ENCODE measurements at places on chromosomes 2 and 18.

DNA sequence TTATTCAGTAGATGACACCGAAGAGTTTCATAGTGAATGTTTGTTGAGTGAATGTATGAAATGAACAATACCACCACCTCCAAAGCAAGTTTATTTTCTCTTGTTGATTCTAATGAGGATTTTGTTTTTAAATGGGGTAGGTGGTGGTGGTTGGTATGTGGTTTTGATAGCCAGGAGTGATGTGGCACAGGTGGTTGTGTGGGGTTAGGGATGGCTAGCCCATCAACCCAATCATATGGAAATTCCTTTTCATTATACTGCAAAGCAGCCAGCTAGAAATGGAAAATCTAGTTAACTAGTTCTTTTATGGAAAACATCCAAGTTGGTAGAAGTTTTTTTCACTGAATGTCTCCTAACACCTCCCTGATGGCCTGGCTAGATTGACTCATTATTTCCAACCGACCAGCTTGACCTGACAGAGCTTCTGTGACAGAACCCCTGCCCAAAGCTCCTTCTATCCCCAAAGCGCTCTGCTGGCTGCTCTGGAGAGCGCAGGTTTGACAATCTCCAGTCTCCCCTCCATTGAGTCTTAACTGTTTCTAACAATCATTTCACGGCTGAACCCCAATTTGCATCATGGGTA is 376.9 kb downstream of the MTX2 start:
- no peak for DNase-seq

GRCh38 chr2:238855299-238855698 is 7.4 kb downstream of the TWIST2 start:
- DNase-seq = no peak

DNA sequence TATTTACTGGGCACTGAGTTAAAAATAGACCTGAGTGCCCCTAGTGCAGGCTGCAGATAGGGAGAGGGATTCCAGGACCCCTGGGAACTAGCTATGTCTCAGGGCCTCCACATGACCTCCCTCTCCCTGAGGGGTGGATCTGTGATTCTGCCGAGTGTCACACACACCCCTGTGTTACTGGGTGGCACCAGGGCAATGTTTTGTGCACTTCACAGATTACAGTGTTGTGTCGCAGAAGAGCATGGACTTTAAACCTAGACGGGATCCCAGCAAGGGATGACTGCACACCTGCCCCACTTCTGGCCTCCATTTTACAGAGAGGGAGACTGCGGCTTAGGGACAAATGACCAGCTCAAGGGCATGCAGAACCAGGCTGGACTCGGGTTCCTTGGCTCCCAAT is 65.6 kb downstream of the ZFP36L2 start:
- DNase-seq = no peak

DNA sequence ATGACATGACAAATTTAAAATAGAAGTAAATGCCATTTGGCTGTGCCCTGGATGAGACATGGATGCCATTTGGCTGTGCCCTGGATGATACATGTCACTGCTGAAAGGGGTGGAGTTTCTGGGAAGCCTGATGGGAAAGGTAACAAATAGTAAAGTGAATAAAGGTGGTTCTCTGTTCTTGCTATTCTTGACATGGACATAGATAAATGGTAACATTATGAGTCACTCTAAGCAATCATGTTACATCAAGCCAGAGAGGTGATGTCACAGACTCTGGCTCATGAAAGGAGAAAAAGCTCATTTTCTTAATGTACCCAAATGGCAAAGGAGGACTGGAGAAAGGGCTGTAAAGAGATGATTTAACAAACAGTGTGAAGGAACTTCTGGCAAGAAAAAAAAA is 86.4 kb downstream of the EML6 start:
- no peak for DNase-seq

- no peak for DNase-seq
Observed at GRCh38 chr2:46249654-46250053, 47.6 kb upstream of the EPAS1 start.
